Naive thymus-derived CD8-positive, alpha-beta T cell (primary cell): ENCODE measurements at places on chromosomes 3 and 15.

- DNase-seq, result no peak
Measured at GRCh38 chr3:16795581-16795980, 89.2 kb upstream of the PLCL2 start.

DNA sequence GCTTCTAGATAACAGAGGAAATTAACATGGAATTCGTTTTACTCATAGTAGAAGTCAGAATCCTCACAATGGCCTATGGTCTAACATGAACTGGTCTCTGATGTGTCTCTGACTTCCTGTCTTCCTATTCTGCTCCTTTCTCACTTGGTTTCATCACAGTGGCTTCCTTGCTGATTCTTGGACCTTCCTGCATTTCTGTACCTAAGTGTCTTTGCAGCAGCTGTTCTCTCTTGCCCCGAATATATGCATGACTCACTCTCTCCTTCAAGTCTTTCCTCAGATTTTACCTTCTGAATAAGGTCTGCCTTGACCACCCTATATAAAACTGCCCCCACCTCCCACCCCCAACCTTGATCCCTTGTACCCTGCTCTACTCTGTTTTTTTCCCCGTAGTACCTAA is 14.1 kb downstream of the ARL13B start:
- DNase-seq, result no peak

DNA sequence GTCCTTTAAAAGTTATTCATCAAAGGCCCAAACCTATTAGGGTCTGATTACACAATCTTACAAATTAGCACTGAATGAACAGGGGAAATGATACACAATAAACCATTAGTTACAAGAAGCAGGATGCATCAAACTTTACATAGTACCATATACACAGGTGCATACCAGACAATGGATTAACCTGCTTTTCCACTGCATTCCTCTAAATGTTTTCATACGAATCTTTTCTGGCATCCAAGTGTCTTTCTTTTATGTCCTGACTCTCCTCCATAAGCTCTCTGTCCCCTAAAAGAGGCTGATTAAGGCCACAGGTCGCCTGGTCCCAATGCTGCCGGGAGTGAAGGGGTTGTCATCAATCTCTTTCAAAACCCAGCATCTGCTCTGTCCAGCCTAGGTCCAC is 11.4 kb downstream of the FBN1 start:
- DNase-seq, result no peak

DNA sequence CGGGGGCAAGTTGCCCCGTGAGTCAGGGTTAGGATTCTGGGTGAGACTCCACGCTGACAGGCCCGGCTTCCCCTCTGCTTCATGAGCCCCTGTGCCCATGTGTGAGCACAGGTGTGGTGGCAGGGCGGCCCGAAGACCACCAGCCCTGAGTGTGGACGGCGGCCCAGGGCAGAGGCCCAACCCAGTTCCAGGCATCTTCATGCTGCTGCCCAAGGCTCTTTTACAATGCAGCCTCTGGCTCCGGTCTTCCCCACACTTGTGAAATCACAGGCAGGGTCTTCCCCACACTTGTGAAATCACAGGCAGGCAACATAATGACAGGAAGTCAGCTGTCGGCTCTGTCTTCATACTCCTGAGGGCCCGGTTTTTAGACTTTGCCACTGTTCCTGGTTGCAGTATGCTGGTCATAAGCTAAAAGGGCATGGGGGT is 78.8 kb downstream of the AAGAB start:
- peak; percentile 6 for DNase-seq

DNA sequence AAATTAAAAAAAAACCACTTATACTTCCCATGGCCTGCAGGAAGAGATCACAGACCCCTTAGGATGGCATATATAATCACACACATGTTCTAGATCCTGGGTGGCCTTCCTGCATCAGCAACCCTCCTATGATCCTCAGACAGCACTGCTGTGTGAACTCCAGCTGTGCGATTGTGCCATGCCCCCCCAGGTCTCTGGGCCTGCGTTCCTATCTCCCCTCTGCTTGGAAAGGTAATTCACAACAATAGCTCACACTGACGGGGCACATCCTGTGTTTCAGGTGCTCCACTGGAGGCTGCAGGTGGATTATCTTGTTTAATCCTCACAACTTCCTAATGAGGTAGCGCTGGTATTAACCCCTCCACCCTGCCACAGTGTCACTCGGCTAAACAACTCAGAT is 71.2 kb upstream of the GLCE start:
- no peak for DNase-seq

GRCh38 chr15:90654233-90655136 is 62.7 kb upstream of the BLM start:
- DNase-seq, result no peak

- peak; percentile 63 for DNase-seq
Measured at GRCh38 chr3:100401674-100402041, 319 bp downstream of the LNP1 start.
